CD4-positive, alpha-beta T cell treated with Interleukin-10 for 1 hour (primary cell): ENCODE measurements at places on chromosomes 4 and X.

- no peak for DNase-seq
These were observed 5.2 kb upstream of the BMP15 start for GRCh38 chrX:50905334-50905733.

DNA sequence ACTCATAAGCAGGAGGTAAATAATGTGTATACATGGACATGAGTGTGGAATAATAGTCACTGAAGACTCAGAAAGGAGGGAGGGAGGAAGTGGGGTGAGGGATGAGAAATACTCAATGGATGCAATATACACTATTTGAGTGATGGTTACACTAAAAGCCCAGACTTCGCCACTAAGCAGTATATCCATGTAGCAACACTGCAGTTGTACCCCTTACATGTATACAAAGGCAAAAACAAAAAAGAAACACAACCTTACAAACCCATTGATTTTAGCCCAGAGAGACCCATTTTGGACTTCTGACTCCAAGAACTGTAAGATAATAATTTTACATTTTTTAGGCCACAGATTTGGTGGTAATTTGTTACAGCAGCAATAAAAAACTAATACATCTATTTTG is 51.5 kb downstream of the VMA21 start:
- no peak for DNase-seq

- DNase-seq = no peak
These were observed 148.4 kb upstream of the GPC4 start for GRCh38 chrX:133563705-133564104.

DNA sequence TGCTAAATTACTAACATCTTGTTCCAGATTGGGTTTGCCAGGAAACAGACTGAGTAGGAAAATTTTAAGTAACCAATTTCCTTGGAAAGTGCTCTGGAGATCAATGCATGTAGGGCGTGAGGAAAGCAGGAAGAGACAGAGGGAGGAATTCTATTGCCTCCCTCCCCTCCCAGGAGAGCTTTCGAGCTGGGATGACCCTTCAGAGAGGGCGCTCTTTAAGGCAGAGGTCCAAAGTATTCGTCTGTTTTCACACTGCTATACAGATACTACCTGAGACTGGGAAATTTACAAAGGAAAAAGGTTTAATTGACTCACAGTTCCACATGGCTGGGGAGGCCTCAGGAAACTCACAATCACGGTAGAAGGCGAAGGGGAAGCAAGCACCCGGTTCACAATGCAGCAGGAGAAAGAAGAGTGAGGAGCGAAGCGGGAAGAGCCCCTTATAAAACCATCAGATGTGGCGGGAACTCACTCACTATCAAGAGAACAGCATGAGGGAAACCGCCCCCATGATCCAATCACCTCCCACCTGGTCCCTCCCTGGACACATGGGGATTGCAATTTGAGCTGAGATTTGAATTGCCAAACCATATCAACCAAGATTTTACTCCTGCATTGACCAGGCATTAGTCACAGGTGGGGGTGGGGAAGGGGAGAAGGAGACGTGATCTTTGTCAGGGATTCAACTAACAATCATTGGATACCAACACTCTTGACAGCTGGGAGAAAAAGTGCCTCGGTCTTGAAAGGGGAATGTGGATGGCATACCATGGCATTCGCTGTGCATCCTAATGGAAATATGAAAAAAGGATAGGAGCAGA is 63.8 kb downstream of the SLITRK2 start:
- DNase-seq = no peak

DNA sequence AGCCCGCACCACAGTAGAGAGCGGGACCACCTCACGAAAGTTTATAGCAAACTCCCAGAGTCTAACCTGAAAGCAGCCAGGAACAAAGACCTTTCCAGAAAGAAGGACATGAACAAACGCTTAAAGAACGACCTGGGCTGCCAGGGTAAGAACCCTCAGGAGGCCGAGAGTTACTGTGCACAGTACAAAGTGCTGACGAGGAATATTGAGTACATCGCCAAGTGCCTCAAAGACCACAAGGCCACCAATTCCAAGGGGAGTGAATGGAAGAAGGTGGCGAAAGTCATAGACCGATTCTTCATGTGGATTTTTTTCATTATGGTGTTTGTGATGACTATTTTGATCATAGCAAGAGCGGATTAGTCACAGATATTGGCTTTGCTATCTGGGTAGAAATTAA is 19.0 kb downstream of the CHRNA9 start:
- DNase-seq = no peak

DNA sequence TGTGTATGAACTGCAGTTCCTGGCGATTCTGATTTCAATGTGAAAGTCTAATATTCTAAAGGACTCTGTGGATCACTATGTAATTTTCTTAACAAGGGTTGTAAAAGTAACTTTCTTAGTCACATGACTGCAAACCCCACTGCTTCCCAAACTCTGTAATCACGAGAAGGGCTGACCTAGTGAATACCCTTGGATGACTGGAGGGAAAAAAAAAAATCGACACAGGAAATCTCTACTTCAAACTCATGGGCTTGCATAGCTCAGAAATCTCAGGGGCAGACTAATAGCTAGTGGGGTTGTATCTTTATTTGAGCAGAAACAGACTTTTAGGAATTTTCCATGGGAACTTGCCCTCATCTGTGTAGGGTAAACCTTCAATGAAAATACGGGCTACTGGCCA is 4.8 kb upstream of the MXRA5 start:
- DNase-seq = no peak

DNA sequence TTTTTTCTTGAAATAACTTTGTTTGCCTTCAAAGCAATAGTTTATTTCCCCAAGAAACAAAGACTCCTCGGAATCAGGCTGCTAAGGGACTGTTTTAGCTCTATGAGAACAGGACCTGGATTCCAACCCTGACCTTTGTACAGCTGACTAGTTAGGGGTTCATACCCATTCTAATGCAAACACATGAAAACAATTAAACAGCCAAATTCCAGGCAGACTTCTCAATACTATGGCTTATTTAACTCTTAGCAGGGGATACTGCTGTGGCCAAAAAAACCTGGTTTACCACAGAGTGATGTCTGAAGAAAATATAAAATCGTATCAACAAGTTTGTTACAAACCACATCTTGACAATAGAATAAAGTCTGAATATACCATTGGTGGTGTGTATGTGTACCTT is 129.6 kb upstream of the INTU start:
- no peak for DNase-seq
